ENCODE measurements at places on chromosomes 4 and X.

GRCh38 chr4:112885897-112886296 lies 163.6 kb upstream of the ANK2 start:
- DNase-seq, result no peak

- DNase-seq, result no peak
Measured at GRCh38 chrX:13759152-13759718, 24.7 kb downstream of the OFD1 start.

DNA sequence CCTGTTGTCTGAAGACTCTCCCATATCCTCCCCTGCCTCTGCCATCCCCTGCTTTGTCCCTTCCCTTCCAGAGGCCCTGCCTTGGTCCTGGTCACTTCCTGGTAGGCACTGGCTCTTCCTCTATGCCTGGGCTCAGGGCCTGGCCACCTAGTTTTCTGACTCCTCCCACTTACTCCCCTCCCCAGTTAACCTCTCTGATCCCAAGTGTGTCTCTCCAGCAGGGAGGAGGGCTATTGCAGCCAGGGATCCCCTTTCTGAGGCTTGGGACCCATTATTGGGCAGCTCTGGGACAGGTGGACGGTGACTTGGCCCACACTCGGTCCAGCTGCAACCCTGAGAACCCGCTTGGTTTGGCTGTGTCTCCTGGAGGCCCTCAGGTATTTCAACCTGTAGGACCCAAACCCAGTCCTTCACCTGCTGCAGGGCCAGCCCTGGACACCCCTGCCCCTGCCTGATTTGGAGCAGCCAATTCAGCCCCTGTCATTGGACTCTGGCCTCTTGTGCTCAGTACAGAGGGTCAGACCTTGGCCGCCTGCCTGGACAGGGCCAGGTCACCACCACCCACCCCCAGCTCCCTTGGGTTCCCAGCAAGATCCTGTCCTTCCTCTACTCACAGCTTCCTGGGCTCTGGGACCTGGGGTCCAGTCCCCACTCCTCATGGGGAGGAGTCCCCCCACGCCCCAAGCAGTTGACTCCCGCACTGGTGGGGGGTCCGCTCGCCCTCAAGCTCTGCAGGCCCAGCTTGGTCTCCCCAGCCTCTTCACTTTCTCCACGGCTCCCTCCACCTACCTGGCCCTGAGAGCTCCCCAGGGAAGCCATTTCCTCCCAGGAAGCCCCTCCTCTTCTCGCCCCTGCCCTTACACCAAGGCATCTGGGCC lies 1.1 kb upstream of the SH3BP2 start:
- no peak for DNase-seq

GRCh38 chrX:111581086-111581485 lies 69.6 kb downstream of the SERTM2 start:
- DNase-seq, result no peak

- no peak for DNase-seq
Measured at GRCh38 chr4:24775750-24776149, 19.6 kb upstream of the SOD3 start.

DNA sequence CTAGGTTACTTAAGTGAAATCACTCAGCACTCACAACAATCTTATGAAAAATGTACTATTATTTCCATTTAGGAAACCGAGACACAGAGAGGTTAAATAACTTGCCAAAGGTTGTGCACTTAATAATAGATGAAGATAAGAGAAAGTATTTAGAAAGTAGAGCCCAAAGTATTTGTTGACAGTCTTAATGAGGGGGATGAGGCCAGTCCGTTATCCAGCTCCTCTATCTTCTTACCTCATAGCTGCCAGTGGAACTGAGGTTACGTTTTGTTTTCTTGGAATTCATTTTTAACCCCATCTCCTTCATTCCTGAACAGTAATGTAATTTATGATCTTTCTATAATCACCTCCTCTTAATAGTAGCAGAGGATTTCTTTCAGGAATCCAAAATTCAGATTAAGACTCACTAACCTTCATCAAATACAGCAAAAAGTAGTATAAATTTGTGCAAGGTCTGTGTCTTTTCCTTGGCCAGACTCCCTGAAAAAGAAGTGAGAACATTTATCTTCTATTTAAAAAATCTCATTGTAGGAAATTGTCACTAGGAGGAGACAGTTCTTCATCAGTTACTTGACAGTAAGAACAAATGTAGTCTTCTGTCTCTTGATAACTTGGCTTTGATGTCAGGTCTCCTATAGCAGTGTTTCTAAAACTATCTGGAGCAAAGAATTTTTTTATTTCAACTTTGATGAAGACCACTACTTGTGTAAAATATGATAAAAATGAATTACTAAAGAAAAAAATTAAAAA lies 35.5 kb downstream of the F8 start:
- DNase-seq, result no peak

DNA sequence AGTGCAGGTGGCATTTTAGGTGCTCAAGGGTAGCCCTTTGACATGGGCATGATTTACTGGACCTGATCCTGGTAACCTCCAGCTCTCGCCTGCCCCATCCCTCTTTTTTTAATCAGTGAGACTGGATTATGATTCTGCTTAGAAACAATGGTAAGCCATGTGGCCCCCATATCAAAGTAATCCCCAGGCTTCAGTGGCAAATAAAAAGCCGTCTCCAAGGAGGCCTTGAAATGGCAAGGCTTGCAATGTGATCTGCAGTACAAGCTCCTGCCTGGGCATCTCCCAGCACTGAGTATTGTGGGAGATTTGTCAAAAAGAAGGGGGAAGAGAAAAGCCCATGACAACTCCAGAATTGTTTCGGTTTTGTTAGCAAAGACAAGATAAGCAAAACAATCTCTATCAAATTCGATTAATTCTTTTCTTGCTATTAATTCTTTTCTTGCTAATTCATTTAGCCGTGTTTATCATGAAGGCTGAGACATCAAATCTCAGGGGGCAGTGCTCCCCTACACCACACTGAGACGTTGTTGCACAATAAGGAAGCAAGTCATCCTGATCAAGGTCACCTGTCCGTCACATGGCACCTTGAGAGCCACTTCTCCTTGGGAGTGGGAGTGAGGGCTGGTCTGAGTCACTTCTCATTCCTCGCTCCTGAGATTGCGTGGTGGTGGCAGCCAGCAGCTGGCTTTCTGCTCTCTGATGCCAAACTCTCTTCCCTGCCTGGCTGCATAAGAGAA lies 312.7 kb upstream of the GATB start:
- DNase-seq, result no peak
